CD4-positive, CD25-positive, alpha-beta regulatory T cell (primary cell): ENCODE measurements at places on chromosomes 7 and 10. TPM values are rescaled to one million over a fixed set of nuclear protein-coding genes. Genes with fewer than 3 reads are reported as not detected.

- DNase-seq, result no peak
Measured at GRCh38 chr7:19397911-19398310, 252.7 kb upstream of the FERD3L start.

The ELFN1 gene
- not detected for total RNA-seq

- DNase-seq, result no peak
Measured at GRCh38 chr7:33425395-33425794, 296.0 kb downstream of the BBS9 start.

GRCh38 chr7:116546054-116546453 is 21.2 kb downstream of the CAV1 start:
- no peak for DNase-seq

The CAMK1D gene
- 25.3 TPM for total RNA-seq

The HIP1 gene
- total RNA-seq, result 10.7 TPM

DNA sequence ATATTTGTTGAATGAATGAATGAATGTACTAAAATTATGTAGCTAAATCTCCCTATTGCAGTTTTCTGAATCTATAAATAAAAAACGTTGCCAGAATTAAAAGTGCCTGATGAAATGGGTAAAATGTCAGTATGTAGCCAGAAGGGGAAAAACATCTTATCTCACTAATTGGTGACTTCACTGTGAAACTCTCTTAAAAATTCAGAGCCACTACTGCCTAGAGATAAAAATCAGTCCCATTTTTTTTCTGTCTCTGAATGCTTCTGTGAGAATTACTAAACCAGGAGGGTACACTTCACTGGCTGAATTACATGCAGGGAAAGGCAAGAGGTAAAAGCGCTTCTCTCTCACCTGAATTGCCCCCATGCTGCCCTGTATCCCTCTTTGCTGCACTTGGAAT is 69.6 kb upstream of the HPS1 start:
- no peak for DNase-seq

The UCMA gene
- total RNA-seq, result not detected

The FXYD4 gene
- not detected for total RNA-seq

The SDK1 gene
- total RNA-seq, result 0.47 TPM

The BTBD16 gene
- total RNA-seq, result not detected

The BAZ1B gene
- total RNA-seq, result 61.8 TPM

The GPR26 gene
- not detected for total RNA-seq

The ACTL6B gene
- not detected for total RNA-seq

DNA sequence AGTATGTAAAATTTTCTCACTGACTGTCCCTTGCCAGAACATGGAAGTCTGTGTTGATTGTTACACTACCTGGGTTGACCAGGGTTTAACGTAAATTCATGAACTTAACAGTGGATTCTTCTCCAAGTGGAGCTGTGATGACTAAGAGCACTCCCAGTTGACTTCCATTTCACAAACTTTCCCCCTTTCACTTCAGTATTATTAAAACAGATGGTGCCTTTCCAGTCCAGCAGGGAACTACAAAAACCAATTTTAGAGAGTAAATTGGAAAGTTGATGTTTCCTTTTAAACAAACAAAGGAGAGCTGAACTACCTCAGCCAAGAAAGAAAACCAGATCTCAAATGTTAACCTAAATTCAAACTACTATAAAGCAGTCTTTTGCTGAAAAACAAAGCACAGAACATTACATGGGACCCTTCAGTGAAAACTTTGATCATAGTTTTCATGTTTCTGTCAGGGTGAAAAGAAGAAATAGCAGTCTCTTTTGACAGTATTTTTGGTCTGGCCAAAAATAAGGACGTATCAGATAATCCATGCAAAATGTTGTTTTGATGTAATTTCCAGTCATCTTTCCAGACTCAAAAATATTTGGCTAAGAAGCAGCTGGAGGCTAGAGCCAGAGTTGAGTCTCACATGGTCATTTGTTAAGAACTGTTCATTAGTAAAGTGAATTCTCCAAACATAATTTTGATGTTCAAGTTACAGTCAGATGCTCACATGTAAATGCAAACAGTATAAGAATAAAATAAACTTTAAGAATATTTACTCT is 479.9 kb upstream of the AKR1E2 start:
- DNase-seq, result no peak

The NEUROG3 gene
- total RNA-seq, result not detected

The RBP3 gene
- not detected for total RNA-seq

- DNase-seq, result no peak
Measured at GRCh38 chr10:113631684-113632367, 32.0 kb downstream of the NRAP start.

The SPDYE8 gene
- not detected for total RNA-seq

DNA sequence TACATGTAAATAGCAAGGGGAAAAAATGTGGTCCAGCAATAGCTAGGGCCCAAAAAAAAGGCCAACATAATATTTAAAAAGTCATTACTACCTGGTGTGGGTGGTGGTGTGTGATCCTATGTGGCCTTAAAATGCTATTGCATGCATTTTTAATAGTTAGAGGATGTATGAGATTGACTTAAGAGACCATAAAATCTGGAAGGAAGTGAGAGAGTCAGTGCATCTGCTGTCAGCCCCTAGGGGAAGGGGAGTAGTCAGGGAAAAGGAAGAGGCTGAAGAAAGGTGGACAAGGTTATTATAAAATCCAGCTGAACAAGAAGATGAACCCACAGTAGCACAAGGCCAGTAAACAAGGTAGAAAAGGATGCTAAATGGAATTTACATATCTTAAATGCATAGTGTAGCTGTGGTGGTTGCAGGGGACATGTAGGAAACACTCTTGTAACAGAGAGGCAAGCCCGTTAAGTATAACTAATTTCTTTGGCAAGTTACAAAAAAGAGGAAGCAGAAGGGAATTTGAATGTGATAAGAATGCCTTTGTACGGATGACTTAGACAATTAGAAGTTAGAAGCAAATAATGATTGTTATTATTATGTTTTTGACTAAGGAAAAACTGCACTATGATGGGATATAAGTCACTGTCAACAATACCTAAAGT is 11.9 kb upstream of the NDUFA5 start:
- no peak for DNase-seq

The ZNF365 gene
- 13.8 TPM for total RNA-seq

- no peak for DNase-seq
Measured at GRCh38 chr10:23253780-23254179, 61.7 kb downstream of the PTF1A start.

The DKK1 gene
- total RNA-seq, result not detected

The ZMIZ2 gene
- 110 TPM for total RNA-seq

The EPHA1 gene
- total RNA-seq, result 5.0 TPM

- no peak for DNase-seq
Measured at GRCh38 chr7:80146545-80147182, 12.0 kb downstream of the GNAI1 start.

The ZNHIT1 gene
- 41.8 TPM for total RNA-seq

DNA sequence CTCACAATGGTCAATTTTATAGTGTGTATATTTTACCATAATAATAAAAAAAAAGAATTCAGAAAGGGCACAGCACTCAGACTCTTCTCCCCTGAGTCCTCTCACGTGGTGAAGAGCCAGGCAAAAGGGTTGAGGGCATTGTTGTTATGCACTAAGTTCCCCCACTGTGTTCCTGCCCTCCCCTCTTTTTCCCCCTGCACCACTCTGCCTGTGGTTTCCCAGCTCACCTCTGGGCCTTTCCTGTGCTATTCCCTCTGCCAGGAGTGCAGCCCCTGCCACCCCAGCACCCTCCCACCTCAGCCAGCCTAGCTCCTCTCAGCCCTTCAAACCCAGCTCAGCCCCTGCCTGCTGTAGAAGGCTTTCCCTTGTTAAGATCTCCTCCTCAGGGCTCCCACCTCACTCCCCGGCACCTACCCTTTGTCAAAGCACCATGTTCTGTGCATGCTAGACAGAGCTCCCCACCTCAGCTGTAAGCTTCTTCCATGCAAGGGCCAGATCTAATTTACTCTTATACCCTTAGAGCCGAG is 108.5 kb downstream of the KCNMA1 start:
- DNase-seq, result no peak

The ASB10 gene
- not detected for total RNA-seq

DNA sequence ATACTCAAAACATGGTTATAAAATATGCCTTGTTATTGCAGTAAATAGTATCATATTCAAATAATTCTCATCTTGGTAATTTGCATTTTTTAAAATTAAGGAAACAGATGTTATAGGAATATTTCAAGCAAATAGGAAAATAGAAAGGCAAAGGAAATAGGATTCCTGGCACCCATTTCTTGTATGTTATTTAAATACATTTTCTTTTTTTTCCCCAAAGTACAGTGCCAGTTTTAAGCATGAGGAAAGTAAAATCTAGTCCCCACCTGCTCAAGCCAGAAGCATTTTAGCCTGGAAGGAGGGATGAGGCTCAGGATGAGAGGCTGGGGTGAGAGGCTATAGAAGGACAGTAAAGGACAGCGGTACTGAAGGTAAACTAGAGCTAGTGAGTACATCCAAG is 38.1 kb downstream of the GNAT3 start:
- no peak for DNase-seq

GRCh38 chr7:68238204-68238805 is 1241.7 kb downstream of the TYW1 start:
- DNase-seq, result no peak

The PDGFA gene
- 2.9 TPM for total RNA-seq

- no peak for DNase-seq
Measured at GRCh38 chr7:113793171-113793570, 125.6 kb downstream of the PPP1R3A start.
